ENCODE measurements at places on chromosomes 4 and X.

DNA sequence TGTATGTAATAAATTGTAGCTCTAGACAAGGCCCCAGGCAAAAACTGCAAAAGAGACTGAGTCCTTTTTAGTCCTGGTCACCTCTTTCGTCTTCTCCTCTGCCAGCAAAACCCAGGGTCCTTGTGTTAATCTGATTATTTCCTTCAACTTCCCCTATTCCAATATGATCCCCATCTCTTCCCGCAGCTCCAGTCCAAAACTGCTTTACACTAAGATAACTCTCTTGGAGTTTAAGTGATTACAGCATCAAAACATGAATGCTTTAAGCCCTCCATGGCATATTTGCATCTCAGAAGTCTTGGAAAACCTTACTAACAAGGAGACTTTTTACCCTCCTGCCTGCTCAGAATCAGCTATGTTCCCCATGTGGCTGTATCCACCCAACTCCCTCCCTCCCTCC is 59.3 kb downstream of the MAGEA1 start:
- no peak for DNase-seq

GRCh38 chr4:44675366-44675765 is 2.9 kb upstream of the GUF1 start:
- DNase-seq: no peak

GRCh38 chr4:159593681-159594080 is 490.8 kb downstream of the RAPGEF2 start:
- no peak for DNase-seq

GRCh38 chrX:7120878-7121219 is 26.7 kb upstream of the STS start:
- peak; percentile 30 for DNase-seq

DNA sequence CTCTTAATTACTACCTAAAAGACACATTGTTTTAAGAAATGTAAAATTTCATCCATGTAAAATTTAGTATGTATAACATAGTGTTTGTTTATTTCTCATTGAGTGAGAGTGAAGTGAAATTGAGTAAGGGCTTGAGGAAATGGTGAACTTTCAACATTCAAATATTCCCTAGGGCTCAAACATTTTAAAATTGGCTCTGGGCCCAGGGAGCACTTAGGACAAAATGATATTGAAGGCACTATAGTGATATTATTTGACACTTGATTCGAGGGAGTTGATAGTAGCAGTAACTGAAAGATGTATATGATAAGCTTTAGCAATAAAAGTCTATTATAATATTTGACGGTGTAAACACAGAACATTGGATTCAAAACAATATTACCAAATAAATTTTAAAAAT is 1244.0 kb upstream of the TENM3 start:
- no peak for DNase-seq

- DNase-seq: peak; percentile 37
These were observed 91.3 kb upstream of the WDR44 start for GRCh38 chrX:118254611-118255010.

GRCh38 chr4:1373892-1374705 is 27.1 kb downstream of the UVSSA start:
- no peak for DNase-seq

GRCh38 chrX:109886122-109886761 is 116.7 kb upstream of the TMEM164 start:
- peak; percentile 10 for DNase-seq

DNA sequence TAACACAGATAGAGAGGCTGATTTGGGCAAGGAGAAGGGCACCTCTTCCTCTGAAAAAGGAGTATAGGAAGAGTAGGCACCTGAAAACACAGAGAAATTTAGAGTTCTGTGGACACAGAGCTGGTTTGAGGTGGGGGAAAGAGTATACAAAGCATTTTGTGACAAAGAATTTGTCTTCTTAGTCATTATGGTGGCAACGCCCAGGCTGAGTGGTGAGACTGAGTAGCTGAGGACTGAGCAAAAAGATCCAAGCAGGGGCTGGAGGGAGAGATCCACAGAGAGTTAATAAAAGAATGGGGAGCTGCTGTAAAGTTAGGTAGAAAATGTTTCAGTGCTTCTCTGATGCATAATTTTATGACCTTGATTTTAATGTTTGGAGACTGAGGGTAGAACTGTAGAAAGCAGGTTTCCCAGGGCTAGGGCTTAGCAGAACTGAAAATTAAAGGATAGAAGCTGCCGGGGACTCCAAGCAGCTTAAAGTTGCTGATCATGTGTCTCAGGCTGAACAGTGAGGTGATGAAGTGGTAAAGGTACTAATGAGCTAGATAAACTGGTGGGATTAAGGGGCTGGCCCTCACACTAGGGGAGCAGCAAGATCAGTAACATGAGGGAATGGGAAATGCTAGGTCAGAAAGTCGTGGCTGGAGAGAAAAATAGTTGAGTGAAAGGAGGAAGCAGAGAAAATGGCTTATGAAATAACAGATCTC is 118.9 kb downstream of the CEP44 start:
- DNase-seq: peak; percentile 63

- no peak for DNase-seq
These were observed 199.3 kb upstream of the GRID2 start for GRCh38 chr4:92104506-92104905.

GRCh38 chr4:84110040-84110439 is 389.1 kb downstream of the NKX6-1 start:
- DNase-seq: no peak

GRCh38 chr4:82553020-82553419 is 8.8 kb downstream of the TMEM150C start:
- no peak for DNase-seq

DNA sequence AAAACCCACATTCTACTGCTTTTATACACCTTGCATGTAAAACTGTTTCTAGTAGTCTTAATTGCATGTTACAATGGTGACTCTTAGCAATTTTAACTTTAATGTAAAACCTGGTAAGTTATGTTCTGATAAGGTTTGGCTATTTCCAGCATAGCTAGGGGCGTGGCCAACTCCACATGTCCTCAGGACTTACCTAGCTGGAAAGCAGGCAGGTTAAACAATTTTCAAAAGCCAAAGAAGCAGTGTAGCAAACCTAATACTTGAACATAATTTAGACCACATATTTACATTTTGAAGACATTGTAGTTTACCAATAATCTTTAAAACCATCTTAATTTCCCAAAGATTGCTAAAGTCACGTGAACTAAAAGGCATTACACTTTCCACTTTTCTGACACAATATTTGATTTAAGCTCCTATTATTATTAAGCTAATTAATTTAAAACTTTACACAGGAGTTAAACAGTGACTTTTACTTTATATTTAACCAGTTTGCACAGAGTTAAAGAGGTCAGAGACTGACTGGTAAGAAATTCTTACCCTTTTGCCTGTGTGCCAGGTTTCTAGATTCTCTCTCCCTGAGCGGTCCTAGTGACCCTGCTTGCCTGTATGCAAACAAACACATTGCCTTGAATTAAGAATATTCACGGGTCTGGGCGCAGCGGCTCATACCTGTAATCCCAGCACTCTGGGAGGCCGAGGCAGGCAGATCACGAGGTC is 88.2 kb downstream of the GLUD2 start:
- DNase-seq: no peak

DNA sequence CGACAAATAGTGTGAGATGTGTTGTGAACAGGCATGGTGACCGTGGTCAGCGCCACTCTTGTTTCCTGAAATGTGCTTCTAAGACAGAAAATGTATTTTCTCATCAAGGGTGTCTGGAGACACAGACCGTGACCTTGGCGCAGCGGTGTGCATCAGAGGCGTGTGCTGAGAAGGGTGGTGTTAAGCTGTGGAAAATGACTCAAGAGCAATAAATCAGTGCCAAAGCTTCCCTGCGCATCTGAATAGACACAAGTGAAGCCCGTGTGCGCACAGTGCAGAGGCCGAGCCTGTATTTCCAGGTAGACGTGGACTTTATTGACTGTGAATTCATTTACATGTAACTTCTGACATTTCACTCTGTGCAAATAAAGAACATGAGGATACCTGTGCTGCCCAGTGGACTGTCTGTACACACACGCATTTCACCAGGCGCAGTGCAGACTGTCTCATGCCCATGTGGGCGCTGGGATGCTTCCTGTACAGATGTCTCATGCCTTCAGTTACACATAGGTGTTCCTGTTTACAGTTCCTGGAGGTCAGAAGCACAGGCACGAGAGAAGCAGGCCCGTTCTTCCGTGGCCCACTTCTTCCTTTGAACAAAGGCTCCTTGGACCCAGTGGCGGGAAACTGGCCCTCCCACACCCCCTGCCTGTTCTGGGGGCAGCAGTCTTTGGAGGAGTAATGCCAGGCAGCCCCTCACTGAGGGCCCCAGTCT is 31.9 kb downstream of the NSG1 start:
- no peak for DNase-seq

- DNase-seq: no peak
These were observed 326.4 kb downstream of the CENPC start for GRCh38 chr4:67218883-67219282.

DNA sequence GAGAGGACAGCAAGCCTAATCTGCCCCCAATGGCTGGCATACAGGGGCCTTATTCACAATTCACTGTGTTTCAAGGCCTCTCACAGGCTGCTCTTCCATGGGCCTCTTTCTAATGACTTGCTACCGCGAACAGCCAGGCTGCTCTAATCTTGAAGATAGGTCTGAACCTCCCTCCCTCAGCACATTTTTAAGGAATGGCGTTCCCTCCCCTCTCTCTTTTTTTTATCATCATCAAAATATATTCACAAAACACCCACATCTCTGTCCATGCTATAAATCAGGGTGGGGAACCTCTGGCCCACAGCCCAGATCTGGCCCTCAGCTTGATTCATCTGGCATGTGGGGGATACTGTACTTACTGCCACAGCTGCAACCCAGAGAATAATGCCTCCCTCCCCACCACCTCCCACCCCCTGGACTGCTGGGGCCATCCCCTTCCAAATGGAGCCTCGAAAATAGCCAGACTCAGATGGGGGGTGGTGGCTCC is 76.2 kb upstream of the PLAC1 start:
- no peak for DNase-seq

GRCh38 chrX:129797251-129797906 is 17.6 kb downstream of the SASH3 start:
- no peak for DNase-seq

Measured in LoVo (cell line).